ENCODE measurements at places on chromosomes 12 and 14.

- DNase-seq: no peak
Measured at GRCh38 chr14:51224551-51224950, 15.5 kb upstream of the TMX1 start.

- DNase-seq: no peak
Measured at GRCh38 chr14:28412077-28412476, 354.5 kb upstream of the FOXG1 start.

- DNase-seq: no peak
Measured at GRCh38 chr12:103177639-103178255, 220.3 kb downstream of the ASCL1 start.

DNA sequence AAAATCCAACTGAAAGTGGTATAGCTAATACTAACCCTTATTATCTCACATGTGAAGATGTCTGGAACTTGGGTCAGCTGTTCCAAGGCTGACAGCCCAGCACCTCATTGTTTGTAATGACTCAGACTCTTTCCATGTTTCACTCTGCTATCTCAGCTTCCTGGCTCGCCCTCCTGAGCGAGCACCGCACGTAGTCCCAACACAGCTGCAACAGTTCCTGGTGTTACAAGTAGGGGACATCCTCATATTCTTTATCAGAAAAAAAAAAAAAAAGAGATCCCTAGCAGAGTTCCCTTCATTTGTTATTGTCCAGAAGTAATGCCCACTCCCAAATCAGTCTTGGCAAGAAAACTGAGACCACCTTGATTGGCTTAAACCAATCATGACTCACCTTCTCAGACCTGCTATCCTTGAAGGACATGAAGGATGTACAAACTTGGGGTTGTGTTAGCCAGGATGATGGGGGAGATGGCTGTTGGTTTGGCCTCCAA lies 92.5 kb downstream of the ADCK1 start:
- no peak for DNase-seq

- peak; percentile 10 for DNase-seq
Measured at GRCh38 chr12:112419297-112420133, 768 bp downstream of the PTPN11 start.

DNA sequence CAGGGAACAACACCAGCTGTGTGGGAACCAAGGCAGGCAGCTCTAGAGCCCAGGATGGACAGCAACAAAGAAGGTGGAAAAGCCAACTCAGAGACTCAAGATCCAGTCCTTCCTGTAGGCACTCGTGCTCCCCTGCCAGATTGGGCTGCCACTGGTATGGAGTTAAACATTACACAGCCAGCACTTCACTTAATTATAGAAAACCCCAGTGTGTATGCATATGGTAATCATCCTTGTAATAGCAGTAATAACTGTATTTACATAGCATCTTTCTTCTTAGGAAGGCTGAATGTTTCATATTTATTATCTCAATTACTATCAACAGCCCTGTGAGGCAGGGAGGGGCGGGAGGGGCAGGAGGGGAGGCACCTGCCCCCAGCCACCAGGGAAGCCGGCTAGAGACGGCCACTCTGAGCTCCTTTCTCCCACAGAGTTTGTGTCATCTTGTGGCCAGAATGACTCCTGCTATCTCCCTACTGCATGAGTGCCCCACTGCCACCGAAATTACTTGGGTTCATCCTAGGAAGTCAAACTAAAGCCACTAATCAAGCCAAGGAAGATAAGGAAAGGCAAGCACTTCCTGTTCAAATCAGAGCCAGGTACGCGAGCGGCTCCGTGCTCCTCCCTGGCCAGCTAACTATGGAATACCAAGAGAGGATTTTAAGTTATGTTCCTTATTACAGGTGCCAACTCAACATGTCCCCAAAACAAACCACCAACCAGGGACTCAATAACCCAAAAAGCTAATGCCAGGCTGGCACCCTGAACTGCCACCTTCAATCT lies 15.7 kb upstream of the RAB35 start:
- DNase-seq: no peak

- DNase-seq: no peak
Measured at GRCh38 chr12:9750276-9751203, 10.2 kb downstream of the CD69 start.

- DNase-seq: no peak
Measured at GRCh38 chr12:93376436-93377251, 1.1 kb upstream of the NUDT4 start.

- no peak for DNase-seq
Measured at GRCh38 chr12:39824505-39825212, 205.1 kb upstream of the ABCD2 start.

DNA sequence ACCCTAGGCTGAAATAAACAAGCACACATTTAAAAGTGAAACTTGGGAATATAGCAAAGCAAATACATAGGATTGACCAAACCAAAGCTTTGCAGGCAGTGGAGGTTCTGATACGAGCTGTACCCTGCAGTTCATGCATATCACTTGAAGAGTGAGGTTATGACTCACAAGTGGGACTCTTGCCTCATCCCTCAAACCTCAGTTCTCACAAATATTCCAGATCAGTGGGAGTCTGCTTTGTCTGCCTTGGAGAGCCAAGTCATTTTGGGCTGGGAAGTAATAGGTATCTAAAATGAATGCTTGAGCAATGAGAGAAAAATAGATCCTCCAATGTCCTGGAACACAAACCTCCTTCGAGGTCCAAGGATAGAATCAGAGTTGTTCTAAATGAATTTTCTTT lies 116.4 kb downstream of the LRIG3 start:
- DNase-seq: no peak

DNA sequence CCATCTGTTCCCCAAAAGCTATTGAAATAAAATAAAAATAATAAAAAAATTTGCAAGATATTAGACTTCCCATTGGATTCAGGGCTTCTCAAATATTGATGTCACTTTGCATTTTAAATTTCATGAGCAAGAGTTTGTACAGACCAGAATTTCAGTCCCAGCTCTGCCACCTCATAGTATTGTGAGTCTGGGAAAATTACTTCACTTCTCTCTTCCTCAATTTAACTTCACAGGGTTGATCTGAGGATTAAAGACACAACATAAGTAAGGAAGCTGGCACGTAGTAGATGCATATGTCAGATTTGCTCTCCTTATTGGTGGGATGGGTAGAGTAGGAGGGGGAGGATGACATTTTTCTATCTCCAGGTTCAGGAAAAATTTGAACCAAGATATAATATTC lies 32.8 kb downstream of the COX8C start:
- no peak for DNase-seq

GRCh38 chr12:116672842-116673516 lies 64.9 kb downstream of the SPRING1 start:
- no peak for DNase-seq

DNA sequence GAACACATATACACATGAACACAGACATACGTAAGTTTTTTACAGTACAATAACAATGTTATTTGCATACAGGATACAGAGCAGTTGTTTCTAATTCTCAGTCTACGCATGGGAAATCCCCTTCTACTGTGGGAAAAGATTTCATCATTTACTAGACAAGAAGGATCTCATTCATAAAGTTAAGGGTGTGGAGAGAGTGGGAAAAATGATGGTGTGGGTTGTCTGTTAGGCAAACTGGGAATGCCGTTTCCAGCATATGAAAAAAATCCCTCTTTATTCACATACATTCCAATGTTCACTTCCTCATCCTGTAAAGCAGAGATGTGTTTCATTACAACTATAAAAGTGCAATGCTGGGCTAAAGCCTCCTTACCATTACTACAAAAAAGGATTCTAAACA lies 120.9 kb downstream of the SINHCAF start:
- no peak for DNase-seq

GRCh38 chr14:104935955-104936354 lies 11.3 kb downstream of the PLD4 start:
- no peak for DNase-seq

- DNase-seq: no peak
Measured at GRCh38 chr12:109261939-109262338, 47.1 kb downstream of the FOXN4 start.

DNA sequence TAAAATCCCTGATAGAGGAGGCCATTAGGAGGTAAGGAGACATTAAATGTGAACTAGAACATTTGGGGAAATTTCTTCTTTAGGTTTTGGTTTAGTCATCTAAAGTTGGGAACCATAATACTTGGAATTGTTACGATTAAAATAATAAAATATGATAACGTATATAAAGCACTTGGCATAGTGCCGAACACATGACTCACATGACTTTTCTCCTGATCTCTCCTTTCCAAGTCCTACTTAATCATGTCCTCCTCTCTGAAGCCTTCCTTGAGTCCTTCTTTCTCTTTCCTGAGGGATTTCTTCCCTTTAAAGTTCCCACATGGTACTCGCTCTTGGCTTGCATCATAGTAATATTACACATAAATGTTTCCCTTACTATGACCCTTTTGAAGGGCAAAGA lies 20.0 kb downstream of the BEST3 start:
- no peak for DNase-seq

DNA sequence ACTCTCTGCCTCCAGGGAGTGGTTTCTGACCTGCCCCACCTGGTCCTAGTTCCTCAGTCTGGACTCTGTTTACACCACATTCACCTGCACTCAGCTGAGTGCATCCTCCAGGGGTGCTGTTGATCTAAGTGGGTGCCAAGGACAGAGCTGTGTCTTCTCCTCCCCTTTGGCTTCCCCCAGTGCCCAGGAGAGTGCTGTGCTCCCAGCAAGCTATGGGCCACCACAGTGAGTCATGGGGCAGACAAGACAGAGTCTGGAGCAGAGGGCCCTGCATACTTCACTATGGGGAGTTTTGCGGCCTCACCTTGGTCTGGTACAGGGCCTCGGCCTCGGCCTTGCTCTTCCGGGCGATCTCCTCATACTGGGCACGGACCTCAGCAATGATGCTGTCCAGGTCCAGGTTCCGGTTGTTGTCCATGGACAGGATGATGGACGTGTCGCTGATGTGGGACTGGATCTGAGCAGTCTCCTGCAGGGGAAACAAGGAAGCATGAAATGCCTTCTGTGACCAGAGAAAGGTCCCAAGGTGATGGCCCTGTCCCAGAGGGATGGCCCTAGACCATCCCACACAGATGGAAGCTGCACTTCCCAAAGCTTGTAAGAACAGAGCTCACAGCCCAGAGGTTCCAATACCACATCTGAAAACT lies 4.9 kb downstream of the KRT73 start:
- no peak for DNase-seq

DNA sequence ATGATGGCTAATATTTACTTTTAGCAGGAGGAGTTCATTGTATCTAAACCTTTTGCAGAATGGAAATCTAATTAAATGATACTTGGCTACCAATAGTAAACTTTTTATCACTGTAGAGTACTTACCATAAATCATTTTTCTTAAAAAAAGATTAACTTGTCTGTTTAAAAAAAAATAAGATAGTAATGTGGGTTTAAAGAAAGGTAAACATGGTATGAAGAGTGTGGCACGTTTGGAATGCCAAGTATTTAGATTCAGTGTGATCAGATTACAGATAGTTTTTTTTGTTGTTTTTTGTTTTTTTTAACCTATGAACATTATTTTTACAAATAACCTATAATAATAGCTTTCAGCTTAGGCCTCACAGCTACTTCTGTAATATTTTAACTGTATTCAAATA lies 25.8 kb downstream of the KTN1 start:
- DNase-seq: no peak

DNA sequence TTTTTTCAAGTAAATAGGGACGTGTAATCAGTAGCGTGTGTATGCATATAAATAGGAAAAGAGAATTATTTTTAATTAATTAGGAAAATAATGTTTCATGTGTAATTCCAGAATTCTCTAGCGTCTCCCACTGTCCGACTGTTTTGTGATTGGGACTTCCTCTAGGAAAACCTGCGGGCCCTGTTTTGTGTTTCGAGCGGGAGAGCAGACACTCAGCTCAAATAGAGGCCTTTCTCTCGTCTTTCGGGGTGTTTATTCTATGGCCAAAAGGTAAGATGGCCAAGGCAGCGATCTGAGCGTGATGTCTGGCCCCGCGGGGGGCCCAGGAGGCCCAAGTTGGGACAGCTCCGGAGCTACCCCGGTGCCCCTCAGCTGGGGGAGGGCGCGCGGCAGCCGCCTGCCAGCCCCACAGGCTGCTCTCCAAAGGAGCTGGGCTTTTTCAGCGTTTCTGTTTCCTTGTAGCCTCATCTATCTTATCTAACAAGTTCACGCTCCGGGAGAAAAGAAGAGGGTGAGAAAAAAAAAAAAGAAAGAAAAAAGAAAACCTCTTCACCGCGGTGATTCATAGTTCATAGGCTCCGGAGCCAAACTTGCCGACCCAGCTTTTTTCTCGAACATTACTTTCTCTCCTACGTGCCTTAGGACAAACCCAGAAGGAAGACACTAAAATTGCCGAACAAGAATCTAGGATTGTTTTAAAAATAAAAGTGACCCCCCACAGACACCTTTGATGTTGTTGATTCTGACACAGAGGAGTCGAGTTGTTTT lies 7.5 kb upstream of the FOXG1 start:
- DNase-seq: no peak

DNA sequence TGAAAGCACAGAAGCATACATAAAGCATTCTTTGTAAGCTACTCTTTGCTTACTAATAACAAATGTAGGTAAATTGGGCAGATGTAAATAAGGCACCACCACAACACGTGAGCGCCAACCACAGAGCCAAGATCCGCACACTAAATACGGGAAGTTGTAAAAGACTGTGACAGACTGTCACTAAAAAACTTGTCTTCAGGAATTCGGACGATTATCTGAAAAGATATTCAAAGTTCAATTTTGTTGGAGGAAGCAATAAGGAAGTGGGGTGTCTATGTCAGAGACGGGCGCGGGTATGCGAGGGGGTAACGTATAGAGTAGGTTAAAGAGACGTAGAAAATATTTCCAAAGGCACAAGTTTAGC lies 1.5 kb upstream of the HSP90B1 start:
- DNase-seq: peak; percentile 25

DNA sequence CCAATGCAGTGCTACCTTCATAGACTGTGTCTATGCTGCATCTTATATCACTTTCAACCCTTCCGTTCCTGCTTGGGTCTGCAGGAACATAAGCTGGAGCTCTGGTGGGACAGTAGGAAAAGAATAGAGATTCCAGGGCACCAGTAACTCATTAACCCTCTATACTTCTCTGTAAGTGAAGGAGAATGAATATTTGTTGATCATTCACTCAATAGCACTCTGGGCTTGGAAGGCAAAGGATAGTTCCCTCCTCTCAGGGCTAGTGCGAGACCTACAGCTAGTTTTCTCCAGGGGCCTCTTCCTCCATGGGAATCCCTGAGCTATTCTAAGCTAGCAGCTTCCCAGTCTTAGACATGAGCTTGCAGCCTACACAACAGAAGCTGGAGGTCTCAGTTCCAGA lies 84.7 kb downstream of the BMP4 start:
- DNase-seq: no peak

- no peak for DNase-seq
Measured at GRCh38 chr12:107491856-107492255, 193.7 kb upstream of the PWP1 start.

- no peak for DNase-seq
Measured at GRCh38 chr12:123723765-123724164, 11.6 kb downstream of the ATP6V0A2 start.

DNA sequence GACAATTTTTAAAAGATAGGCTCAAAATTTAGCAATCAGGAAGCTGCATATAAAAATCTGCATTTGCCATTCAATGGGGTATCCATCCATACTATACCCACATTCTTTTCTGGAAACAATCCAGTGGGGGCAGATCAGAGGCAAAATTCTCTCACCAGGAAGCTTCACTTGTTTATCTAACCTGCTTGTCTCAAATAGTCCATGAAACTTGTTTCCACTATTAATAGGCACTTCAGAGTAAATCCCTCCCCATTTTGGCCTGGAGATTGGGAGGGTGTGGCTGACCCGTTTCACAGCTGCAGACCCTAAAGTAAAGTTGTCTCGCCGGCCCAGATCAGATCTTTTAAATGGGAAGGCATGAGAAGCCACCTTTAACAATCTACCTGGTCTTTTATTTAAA lies 139.4 kb upstream of the CPNE8 start:
- DNase-seq: no peak
